Stimulated activated CD8-positive, alpha-beta memory T cell treated with anti-CD3 and anti-CD28 coated beads, Interleukin-7, amount 100 ng/mL, for 48 hours (primary cell): ENCODE measurements at places on chromosomes 7 and 10.

DNA sequence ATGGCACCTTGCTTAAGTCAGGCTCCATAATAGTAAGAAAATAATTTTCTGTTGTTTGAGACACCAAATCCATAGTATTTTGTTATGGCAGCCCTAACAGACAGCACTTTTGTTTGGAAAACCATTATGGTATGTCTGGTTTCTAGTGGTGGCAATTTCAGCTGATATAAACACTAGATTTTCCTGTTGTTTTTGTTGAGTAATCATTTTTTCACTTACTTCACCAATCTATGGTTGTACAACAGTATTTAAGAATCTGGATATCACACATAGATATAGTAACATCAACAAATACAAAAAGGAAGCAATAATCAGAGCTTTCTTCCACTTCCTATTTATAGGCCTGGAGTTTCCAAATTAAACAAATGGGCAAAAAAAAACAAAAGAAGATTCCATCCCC, 725.8 kb upstream of the POM121L12 start:
- DNase-seq, result no peak

GRCh38 chr10:23439961-23440889, 1.4 kb downstream of the OTUD1 start:
- DNase-seq, result no peak

DNA sequence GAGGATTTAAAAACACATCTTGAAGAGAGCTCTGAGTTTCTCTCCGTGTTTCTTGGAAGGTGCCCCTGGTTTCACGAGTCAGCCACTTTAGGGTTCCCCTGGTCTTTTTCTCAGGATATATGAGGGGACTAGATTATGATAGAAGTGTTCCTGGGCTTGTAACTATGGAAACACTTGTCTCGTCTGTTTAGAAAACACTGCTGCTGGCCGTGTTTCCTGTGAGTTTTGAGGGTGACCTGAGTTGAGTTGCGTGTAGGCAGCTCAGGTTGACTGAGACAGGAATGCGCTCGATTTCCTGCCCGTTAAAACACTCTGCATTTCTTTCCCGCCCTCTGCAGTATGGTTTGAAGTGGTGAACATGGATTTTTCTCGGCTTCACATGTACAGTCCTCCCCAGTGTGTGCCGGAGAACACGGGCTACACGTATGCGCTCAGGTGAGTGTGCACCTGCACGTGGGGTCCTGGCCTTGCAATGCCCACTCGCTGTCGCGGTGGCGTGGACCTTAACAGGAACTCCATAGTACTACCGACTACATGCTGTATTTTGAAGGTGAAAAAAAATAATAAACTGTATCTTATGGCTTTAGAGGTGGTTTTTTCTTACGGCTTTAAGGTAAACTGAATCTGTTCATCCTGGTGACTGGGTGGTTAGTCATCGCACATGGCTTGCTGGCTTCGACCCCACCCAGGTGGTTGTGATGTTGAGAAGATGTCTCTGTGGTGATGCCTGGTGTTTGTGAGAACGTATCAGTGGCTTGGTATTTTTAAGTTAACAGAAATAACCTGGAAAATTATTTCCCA, at the start of gene SUN1:
TSS of gene SUN1 (plus strand) at position 310 of the 801 bp plus-strand sequence. CDS start at position 359, 49 bp downstream.
- no peak for DNase-seq

GRCh38 chr10:128001363-128001745, 94.5 kb downstream of the PTPRE start:
- no peak for DNase-seq

- DNase-seq, result no peak
Observed at GRCh38 chr7:151249034-151249731, 689 bp upstream of the SMARCD3 start.

- no peak for DNase-seq
Observed at GRCh38 chr7:73828107-73828803, 2.5 kb upstream of the CLDN4 start.

- DNase-seq, result no peak
Observed at GRCh38 chr10:25815236-25815635, 118.8 kb upstream of the MYO3A start.

GRCh38 chr7:36051501-36051900, 101.6 kb upstream of the EEPD1 start:
- DNase-seq, result no peak

DNA sequence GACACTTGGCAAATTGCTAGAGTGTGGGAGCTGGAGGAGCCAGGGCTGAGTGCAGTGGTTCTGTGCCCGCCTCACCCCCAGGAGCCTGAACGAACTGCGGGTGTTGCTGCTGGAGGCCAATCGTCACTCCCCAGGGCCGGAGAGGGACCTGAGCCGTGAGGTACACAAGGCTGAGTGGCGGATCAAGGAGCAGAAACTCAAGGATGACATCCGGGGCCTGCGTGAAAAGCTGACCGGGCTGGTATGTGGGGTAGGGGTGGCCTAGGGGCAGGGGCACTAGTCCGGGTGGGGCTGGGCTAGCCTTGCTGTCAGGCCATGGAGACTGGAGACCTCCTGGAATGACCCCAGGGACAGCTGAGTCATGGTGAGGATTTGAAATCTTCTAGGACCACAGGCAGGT, 56.7 kb upstream of the GTF2IRD1 start:
- no peak for DNase-seq

DNA sequence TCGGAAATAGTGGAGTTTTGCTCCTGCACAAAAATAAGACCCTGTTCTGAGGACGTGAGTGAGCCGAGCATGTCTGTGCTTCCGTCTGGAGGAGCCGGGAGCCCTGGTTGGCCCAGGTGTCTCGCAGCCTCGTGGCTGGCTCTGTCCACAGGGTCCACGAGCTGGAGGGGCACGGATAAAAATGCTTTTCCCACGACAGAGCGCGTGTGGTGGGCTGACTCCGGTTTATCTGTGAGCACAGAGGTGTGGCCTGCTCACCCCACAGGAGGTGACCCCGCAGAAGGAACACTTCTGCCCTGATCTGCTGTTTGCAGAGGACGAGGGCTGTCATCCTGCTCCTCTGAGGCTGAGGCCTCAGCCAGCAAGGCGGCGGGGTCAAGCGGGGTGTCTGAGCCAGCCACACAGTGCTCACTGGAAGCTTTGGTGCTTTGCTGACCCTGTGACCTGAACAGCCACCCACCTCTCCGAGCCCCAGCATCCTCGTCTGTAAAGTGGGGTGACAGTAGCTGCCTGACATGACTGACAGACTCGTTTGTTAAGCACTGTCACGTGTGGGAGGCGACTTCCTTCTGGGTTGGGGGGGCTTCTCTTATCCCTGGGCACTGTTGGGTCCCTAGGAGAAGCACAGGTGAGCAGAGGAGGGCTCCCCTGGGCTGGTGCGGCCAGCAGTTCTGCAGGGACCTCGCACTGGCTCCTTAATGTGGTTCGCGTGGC, 162.5 kb downstream of the DNAJB6 start:
- no peak for DNase-seq

DNA sequence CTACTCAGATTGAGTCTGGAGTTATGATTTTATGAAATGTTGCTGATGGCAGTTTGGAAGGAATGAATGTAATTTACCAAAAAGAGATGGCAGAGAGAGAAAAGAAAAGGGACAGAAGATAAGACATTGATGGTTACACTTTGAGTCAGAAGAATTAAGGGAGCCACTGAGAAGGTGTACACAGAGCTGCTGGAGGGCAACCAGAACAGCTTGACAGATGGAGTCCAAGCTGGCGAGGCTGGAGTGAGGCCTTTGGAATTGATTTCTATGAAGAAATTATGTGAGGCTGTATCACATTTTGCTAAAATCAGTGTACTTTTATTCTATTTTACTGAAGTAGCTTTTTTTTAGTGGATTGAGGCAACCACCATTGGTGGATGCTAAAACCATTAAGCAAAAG, 740.5 kb downstream of the REEP3 start:
- DNase-seq, result no peak

- no peak for DNase-seq
Observed at GRCh38 chr10:37700886-37701780, 156.3 kb downstream of the ZNF248 start.

- DNase-seq, result no peak
Observed at GRCh38 chr7:91957823-91958222, 17.2 kb downstream of the AKAP9 start.

- no peak for DNase-seq
Observed at GRCh38 chr7:26468625-26469024, 177.0 kb downstream of the SNX10 start.

DNA sequence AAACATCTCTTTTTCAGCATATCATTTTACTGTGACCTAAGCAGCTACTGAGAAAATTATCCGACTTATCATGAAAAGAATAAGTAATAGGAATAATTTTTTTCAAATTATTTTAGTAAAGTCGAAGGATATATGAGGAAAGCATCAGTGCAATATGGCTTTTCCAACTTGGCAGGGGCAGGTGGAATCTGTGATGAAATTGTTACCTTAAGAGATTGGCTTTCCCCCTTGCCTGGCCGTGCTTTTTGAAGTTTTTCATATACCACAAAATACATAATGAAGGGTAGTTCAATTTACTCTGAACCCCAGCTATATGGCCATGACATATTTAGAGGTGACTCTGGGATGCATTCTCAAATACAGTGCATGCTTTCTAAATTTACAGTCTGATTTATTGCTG, 87.2 kb upstream of the MKX start:
- no peak for DNase-seq

DNA sequence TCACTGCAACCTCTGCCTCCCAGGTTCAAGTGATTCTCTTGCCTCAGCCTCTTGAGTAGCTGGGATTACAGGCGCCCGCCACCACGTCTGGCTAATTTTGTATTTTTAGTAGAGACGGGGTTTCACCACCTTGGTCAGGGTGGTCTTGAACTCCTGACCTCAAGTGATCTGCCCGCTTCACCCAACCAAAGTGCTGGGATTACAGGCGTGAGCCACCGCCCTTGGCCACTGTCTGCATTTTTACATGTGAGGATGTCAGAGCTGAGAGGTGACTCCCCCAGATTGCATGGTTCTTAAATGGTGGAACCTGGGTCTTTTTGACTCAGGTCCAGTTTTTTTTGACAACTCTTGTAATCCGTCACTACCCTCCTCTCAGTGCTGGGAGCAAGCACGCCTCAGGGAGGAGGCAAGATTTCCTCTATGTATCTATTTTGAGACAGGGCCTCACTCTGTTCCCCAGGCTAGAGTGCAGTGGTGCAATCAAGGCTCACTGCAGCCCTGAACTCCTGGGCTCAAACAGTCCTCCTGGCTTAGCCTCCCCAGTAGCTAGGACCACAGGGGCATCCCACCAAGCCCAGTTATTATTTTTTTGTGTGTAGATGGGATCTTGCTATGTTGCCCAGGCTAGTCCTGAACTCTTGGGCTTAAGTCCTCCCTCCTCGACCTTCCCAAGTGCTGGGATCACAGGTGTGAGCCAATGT, 1.2 kb upstream of the SRRT start:
- DNase-seq, result no peak

GRCh38 chr7:158120316-158120715, 467.3 kb downstream of the PTPRN2 start:
- DNase-seq, result no peak

GRCh38 chr10:62183857-62184795, 84.5 kb downstream of the RTKN2 start:
- no peak for DNase-seq

DNA sequence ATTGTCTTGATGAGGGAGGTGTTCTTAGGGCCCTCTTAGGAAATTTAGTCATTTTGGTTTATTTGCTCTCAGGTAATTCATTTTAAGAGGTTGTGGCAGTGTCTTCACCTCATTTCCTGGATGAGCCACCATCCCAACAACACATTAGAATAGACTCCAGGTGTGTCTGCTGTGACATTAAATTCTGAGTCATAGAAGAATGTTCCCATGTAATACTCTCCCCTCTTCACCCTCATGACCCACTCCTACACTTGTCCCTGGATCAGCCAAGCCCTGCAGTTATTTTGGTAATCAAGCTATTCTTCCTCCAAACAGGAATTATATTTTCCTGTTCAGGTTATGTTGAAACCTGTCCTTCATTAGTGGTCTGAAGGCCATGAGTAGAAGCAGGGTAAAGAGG, 944.1 kb downstream of the SORCS3 start:
- DNase-seq, result no peak

DNA sequence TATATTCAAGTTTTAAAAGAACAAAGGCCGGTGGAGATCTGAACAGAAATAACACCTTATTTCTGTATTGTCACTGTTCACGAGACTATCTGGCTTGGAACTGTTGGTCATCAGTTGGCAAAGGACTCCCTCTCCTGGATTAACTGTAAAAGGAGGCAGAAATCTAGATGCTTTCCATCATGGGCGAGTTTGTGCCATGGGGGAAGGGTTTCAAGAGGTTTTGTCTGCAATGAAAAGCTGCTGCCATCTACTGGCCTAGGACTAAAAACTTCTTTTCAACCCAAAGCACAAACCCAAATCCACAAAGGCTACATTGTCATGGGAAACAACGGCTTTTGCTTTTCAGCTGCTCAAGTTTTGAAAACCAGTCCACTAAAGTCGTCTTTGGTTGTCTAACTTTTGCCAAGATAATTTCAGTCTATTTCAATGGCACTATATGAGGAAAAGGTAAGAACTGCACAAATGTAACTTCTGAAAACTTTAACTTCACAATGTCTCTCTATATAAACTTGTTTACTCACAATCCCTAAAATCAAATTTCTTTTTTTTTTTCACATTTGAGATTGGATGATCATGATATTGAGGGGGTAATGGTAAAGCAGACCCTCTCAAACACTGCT, 196.8 kb downstream of the SKAP2 start:
- DNase-seq, result peak; percentile 18

- DNase-seq, result no peak
Observed at GRCh38 chr10:97365761-97366351, 31.3 kb upstream of the FRAT2 start.

GRCh38 chr7:24140001-24140400, 144.0 kb upstream of the NPY start:
- DNase-seq, result no peak

GRCh38 chr7:31052841-31053601, 913 bp downstream of the ADCYAP1R1 start:
- DNase-seq, result no peak

GRCh38 chr7:92624298-92624996, 34.3 kb upstream of the FAM133B start:
- DNase-seq, result no peak

- DNase-seq, result no peak
Observed at GRCh38 chr7:68458010-68458908, 1140.0 kb upstream of the AUTS2 start.

- DNase-seq, result no peak
Observed at GRCh38 chr10:35056133-35056532, 34.0 kb downstream of the CUL2 start.

DNA sequence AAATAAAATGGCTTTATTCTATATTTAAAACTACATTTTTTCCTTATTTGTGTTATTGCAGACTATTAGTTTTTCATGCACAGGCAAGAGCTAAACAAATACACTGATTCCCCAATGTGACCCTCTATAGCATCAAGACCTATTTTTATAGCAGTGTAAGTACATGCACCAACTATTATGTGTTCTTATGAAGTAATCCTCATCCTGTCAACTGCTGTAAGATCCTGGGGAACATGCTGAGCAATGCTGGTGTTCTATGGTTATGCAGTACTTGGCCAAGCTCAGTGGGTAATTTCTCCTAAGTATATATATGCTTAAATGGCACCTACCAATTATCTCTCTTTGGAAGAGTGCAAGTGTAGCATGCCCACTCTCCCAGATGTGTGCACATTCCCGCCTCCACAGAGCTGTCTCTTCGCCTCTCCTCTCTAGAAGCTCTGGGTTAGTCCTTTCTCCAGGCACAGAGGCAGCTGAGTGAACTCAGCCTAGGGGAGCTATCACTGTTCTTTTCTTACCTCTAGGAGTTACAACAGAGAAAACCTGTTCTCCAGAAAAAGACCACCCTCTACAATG, 428.8 kb downstream of the KCNMA1 start:
- no peak for DNase-seq

GRCh38 chr7:78716876-78717275, 736.6 kb downstream of the MAGI2 start:
- DNase-seq, result no peak
